ENCODE measurements at places on chromosomes 12 and 14. TPM values are rescaled to one million over a fixed set of nuclear protein-coding genes. Genes with fewer than 3 reads are reported as not detected.

GRCh38 chr12:57230381-57231155 is 1.1 kb downstream of the SHMT2 start:
- peak; percentile 72 for DNase-seq

GRCh38 chr14:91415794-91416743 is 1.6 kb downstream of the CCDC88C start:
- peak; percentile 91 for DNase-seq

DNA sequence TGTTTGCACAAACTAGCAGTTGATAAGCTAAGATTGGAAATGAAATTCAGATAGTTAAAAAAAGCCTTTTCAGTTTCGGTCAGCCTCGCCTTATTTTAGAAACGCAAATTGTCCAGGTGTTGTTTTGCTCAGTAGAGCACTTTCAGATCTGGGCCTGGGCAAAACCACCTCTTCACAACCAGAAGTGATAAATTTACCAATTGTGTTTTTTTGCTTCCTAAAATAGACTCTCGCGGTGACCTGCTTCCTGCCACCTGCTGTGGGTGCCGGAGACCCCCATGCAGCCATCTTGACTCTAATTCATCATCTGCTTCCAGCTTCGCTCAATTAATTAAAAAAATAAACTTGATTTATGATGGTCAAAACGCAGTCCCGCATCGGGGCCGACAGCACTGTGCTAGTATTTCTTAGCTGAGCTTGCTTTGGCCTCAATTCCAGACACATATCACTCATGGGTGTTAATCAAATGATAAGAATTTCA is 335.6 kb downstream of the TMEM121 start:
- peak; percentile 82 for DNase-seq

GRCh38 chr12:31230004-31230403 is 95.9 kb downstream of the SINHCAF start:
- no peak for DNase-seq

DNA sequence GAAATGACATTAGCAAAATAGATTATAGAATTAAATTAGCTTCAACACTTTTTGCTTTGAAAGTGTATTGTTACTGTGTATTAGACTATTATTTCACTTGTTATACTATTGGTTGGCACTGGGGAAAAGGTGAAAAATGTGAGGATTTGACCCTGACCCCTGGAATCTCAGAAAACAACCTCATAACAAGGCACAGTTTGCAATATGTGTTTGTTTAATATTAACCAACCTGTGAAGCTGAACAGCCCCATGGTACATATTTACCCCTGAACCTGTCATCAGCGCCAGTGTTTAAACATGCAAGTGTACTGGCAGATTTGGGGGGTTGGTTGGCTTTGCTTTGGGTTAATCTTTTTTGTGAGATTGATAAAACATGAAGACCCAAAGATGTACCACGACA is 11.7 kb downstream of the SLC38A4 start:
- no peak for DNase-seq

- DNase-seq = no peak
Measured at GRCh38 chr14:73325630-73326299, 88.5 kb downstream of the PAPLN start.

DNA sequence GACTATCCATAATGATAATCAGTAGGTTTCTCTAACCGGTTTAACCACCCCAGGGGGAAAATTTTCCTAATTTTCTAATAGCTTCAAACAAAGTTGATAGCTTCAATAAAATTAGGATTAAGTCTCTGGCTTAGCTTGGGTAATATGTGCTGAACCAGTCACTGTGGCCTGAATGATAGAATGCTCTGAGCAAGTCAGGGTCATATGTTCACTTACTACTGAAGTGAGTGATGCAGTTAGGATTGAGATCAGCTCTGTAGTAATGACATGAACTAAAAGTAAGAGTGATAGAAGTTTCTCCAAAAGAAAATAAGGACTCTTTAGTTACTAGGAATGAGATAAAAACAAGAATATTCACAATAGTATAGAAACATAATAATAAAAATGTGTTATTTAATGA is 32.6 kb downstream of the ETNK1 start:
- no peak for DNase-seq

DNA sequence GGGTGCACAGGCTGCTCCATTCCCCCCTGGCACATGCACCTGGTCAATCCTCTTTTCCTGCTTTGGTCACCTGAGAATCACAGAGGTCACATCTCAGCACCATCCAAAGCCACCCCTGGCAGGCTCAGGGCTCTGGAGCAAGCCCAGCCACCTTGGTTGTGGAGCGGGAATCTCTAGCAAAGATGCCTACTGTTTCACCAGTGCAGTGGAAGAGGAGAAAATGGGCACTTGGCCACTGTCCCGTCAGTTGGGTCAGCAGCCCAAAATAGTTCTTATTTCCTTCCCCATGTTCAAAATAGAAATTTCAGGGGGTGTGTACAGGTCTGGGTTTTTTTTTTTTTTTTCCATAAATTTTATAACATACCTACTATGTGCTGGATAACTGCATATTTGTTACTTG is 18.3 kb downstream of the RTL1 start:
- no peak for DNase-seq

DNA sequence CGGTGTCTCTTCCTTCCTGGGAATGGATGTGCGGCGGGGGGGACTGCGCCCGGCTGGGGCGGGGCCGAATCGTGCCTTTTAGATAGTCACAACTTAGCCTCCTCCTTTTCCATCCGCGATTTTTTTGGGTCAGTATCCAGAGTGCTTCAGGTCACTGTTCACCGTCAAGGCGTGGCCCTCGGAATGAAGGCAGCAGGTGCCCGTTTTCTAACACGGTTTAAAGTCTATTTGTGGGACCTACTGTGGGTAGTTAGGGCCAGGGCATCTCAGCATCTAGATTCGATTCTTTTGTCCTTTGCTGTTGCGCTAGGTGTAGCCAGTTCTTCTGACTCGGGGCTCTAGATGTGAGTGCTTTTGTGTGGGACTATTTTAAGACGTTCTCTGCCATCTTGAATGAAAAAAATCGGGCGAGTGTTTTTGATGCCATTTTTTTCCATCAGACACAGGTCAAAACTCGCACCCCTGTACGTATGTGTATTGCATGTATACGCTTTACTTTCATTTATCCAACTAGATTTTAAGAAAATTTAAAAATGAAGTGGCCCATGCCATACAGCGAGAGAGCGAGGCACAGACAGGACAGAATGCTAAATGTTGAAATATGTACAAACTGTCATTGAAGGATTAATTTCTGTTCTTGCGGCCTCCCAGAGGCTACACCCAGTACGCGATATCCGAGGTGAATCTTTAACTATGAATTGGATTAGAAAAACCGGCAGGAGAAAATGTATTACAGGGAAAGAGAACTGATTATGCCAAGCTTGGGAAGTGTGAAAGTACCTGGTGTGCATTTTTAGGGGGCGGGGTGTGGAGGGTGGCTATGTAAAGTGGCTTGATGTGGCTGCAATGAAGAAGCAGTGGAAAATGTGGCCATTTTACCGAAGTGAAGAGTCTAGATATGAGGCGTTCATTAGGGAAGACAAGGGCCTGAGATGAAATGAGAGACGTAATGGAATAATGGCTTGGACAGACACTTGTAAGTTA is 835 bp downstream of the VEZT start:
- peak; percentile 38 for DNase-seq

GRCh38 chr12:48489012-48489411 is 6.7 kb downstream of the C12orf54 start:
- no peak for DNase-seq

- no peak for DNase-seq
Measured at GRCh38 chr12:62738616-62739015, 196.3 kb downstream of the PPM1H start.

DNA sequence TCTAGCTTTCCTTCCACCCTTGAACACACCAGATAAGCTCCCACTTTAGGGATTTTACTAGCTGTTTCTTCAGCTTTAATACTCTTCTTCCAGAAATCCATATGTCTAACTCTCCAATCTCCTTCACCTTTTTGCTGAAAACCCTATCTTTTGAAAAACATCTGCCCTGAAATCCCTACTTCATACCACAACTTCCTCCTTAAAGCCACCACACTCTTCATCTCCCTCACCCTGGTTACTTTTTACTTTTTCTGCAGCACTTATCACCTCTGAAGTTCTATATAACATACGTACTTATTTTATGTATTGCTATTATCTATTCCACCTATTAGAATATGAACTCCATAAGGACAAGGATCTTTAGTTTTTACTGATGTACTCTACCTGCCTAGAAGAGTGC is 28.6 kb upstream of the PTPRQ start:
- DNase-seq = no peak

DNA sequence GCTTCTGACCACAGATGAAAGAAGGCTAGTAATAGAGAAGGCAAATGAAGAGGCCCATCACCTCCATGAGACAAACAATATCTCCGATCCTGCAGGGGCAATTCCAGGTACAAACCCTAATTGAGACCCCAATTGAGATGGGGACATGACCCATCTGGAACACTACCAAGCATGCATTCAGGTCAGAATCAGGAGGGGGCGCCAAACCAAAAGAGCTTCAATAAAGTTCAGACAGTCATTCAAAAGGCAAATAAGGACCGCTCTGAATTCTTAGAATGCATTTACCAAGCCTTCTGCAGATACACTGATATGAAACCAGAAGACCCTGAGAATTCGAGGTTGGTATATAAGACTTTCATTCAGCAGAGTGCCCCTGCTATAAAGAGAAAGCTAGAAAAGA is 10.2 kb upstream of the EDDM3B start:
- no peak for DNase-seq

DNA sequence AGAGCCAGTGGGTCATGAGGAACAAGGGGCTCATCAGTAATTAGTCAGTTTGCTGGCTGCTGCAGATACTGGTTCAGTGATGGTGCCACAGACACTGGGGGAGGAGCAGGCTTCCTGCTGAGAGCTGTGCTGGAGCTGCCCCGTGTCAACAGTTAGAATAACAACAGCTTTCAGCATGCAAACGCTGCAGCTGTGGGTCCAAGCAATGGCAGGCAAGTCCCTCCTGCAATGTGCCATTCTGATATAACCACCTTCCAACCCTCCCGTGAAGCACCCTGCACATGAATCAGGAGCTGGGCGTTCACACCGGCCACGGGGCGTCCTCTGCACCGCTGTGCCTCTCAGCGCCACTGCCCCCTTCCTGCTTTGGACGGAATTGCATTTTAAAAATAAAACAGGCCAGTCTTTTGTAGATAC is 258.4 kb upstream of the SFSWAP start:
- DNase-seq = peak; percentile 51

- DNase-seq = peak; percentile 87
Measured at GRCh38 chr12:120710805-120711296, 593 bp downstream of the UNC119B start.

- no peak for DNase-seq
Measured at GRCh38 chr14:68666899-68667298, 126.0 kb downstream of the ZFP36L1 start.

- no peak for DNase-seq
Measured at GRCh38 chr14:76057914-76058313, 72.4 kb downstream of the IFT43 start.

DNA sequence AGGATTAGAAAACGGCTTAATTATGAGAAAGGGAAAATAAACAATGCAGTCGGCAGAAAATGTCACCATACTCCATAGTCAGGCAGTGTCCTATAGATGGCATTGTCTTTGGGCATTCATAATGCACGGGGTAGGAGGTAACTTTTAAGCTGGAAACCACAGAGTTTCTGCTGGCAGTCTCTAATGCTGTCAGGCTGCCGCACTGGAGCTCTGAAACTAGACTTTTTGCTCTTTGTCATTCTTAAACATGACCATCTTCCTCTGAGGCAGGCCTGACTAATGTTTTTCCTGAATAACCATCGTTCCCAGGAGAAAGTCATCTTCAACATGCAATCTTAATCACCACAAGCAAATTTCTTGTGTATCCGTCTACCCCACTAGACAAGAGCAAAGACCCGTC is 108.8 kb downstream of the ETNK1 start:
- no peak for DNase-seq

GRCh38 chr12:76183459-76184186 is 99.1 kb upstream of the NAP1L1 start:
- no peak for DNase-seq

DNA sequence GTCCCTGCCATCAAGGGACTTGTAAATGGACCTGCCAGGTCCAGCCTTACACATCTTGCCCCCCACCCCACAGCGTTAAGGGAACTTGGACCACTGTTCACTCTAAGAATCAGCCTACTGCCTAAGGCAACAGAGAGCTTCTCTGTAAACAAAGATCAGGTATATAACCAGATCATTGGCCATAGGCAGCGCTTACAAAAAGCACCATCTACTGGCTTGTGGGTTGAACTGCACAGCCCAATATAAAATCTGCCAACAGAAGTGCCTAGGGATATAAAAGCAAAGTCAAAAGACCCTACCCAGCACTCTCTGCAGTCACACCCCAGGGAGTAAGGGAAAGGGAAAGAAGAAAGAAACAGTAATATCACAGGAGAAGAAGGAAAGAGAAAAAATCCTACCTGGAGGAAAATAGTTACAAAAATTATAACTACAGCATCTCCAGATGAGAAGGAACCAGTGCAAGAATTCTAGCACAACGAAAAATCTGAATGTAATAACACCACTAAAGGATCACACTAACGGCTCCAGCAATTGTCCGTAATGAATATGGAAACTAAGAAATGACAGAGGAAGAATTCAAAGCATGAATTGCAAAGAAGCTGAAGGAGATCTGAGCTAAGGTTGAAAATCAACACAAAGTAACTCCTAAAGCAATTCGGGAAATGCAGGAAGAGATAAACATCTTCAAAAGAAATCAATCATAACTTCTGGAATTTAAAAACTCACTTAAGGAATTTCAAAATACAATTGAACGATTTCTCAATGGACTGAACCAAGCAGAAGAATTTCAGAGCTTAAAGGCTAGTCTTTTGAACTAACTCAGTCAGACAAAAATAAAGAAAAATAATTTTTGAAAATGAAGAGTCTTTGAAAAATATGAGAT is 95.2 kb upstream of the PCED1B start:
- no peak for DNase-seq

DNA sequence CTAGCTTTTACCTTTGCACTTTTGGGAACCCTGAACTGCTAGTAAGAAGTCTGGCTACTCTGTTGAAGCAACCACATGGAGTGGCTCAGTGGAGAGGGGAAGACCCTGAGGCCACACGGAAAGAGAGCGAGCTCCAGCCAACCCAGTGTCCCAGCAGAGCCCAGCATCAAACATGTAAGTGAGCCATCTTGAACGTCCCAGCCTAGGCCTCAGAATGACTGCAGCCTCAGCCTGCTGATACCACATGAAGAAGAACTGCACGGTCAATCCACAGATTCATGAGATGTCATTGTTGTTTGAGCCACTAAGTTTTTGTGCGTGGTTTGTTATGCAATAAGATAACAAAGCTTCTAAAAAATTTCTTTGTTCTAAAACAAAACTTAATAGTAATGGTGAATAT is 40.2 kb downstream of the TFCP2 start:
- no peak for DNase-seq

GRCh38 chr12:75634244-75635222 is 123.1 kb upstream of the KRR1 start:
- no peak for DNase-seq

GRCh38 chr12:31322801-31323207 is 3.1 kb downstream of the SINHCAF start:
- DNase-seq = no peak

CCDC175 gene
- 0.39 TPM for total RNA-seq

RTL1 gene
- not detected for total RNA-seq

METTL1 gene
- total RNA-seq = 4.9 TPM

ATG101 gene
- 32.2 TPM for total RNA-seq

SLC41A2 gene
- total RNA-seq = 11.8 TPM

CABP1 gene
- total RNA-seq = 0.37 TPM

OTOGL gene
- total RNA-seq = 0.88 TPM

CCDC88C gene
- total RNA-seq = 126 TPM
